ENCODE measurements at places on chromosomes 13 and 19.

DNA sequence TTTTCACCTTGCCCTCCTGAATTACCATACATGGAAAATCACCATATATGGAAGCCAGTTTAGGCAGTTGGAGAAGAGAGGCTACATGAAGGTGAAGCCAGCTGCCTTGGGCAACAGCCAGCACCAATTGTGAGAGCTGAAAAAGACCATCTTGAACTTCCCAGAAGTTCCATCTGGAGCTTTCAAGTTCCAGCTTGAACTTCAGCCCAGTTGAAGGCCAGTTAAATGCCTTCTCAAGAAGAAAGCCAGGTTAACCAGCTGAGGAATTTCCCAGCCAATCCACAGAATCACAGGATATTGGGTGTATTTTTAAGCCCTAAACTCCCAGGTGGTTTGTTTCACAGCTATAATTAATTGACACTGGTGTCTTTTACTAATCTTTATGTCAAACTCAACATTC, 713.6 kb upstream of the MIR17HG start:
- DNase-seq: no peak

- no peak for DNase-seq
Observed at GRCh38 chr19:40739030-40739839, 11.0 kb downstream of the ACTMAP start.

DNA sequence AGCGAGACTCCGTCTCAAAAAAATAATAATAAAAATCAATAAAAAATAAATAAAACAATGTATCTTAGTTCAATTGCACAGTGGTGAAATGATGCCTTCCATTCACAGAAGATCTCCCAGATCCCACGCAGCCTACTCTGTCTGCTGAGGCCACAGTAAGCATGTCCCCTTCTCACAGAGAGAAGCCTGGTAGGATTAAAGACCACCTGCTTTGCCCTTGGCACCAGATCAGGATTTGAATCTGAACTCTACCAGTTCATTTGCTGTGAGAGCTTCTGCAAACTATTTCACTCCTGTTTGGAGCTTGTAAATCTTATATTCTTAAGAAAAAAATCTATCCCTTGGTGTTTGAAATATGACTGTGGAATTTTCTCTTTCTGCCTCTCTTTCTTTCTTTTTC, 2.2 kb upstream of the SLC7A1 start:
- no peak for DNase-seq

GRCh38 chr13:97367016-97367822, 66.8 kb upstream of the RAP2A start:
- no peak for DNase-seq

DNA sequence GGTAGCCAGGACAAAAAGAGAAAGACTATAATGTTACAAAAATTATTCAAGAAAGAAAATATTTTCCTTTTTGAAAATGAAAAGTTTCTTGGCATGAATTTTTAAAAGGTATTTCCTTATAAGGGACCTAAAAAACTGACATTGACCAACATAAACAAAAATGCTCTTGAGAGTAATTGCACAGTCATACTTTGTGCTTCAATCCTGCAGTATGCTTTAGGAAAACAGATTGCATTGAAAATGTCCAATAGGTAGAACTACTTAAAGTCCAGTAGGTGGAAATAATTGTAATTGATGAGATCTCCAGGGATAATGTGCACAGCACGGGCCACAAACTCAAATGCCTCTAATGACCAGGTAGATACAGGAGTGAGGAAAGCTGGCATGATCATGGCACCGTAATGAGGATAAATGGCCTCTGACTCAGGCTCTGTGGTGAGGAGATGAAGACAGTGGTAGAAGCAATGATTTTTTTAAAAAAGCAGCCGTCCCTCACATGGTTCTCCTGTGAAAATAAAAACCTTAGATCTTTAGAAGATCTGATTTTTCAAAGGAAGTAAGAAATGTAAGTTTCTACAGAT, 278.0 kb downstream of the ITGBL1 start:
- DNase-seq: no peak

DNA sequence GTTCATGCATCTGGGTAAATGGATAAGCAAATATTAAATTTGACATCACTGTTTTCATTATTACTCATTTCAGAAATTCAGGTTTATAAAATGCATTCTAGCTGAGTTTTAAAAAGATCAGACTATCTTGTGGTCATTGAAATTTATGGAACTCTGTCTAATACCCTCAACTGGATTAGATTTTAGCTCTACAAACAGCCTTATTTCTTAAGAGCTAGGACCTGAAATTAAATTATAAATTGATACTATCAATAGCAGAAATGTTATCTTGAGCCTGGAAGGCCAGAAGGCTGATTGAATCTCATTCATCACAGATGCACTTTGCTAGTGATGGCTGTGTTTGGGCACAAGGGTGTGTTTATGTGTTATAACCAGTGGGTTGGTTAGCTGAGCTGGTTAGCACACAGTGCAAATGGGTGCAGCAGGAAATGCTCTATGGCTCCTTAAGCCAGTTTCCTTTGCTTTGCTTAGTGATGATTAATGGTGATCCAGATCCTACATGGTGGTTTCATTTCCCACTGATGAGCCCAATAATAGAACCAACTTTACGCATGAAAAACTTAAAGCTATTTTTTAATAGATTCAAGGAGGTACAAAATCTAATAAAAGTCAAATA, 310.8 kb upstream of the KLF12 start:
- DNase-seq: no peak

DNA sequence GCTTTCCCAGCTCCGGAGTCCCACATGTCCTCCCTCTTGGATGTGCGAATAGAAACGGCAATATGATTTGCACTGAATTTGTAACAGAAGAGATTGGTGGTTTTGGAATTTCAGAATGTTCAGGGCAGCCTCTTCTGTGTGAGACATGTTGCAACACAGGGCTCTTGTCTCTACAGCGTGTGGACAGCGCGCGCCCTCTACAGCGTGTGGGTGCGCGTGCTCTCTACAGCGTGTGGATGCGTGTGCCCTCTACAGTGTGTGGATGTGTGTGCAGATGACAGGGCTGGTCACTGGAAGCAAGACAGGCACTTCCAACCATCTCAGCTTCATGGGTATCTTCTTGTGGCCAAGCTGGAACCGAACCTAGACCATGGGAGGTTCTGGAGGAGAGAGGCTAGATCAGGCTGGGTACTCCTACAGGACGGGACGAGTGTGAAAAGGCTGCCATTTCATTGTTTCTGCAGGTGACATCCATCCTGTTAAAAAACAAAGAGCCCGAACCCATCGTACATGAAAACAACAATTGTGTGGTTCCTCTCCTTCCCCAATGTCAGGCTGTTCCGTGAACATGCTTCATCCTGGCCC, 78.4 kb downstream of the TEX29 start:
- DNase-seq: no peak

DNA sequence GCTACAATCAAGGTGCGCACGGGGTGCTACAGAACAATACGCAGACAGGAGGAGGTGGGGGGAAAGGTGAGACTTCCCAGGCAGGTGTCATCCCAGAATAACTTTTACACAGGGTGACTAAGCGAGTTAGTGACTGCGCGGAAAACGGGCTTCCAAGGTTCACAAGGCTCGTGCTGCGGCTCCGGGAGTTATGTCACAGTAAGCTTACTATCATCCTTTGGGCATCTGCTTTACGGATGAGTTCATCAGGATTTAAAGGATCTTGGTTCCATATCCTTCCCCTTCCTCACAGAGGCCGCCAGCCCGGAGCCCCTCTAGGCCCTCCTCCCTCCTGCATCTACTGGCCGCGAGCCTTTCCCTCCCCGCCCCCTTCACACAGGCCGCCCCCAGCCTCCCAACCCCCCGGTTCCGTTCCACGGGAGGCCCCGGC, 474 bp upstream of the IFT88 start:
- no peak for DNase-seq

DNA sequence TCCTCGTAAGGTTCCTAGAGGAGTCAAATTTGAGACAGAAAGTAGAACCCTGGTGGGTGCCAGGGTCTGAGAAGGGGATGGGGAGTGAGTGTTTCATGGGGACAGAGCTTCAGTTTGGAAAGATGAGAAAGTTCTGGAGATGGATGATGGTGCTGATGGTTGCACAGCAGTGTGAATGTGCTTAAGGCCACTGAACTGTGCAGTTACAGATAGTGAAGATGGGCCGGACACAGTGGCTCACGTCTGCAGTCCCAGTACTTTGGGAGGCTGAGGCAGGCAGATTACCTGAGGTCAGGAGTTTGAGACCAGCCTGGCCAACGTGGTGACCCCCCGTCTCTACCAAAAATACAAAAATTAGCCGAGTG, 917 bp downstream of the SPC24 start:
- no peak for DNase-seq

- no peak for DNase-seq
Observed at GRCh38 chr13:60869225-60869624, 472.2 kb downstream of the TDRD3 start.

DNA sequence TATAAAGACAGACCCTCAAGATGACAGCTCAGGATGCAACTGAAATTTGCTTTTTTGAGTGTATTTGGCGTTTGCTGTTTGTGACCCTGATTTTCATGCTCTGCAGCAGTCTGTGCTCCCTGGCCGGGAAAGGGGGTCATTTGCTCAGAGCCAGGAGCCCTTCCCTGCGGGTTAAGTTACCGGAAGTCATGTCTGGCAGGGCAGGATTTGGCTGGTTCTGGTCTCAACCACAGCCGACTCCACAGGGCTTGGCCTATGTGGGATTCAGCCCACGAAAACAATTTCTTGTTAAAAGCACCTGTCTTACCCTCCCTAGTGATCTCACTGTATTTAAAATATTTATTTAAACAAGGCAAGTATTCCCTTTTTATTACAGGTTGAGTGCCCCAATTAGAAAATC, 22.6 kb downstream of the MCF2L start:
- no peak for DNase-seq

GRCh38 chr19:38588041-38588440, 29.7 kb downstream of the MAP4K1 start:
- no peak for DNase-seq

- no peak for DNase-seq
Observed at GRCh38 chr19:31511696-31512095, 162.5 kb upstream of the TSHZ3 start.

- DNase-seq: no peak
Observed at GRCh38 chr13:101763191-101763590, 310.7 kb downstream of the ITGBL1 start.

DNA sequence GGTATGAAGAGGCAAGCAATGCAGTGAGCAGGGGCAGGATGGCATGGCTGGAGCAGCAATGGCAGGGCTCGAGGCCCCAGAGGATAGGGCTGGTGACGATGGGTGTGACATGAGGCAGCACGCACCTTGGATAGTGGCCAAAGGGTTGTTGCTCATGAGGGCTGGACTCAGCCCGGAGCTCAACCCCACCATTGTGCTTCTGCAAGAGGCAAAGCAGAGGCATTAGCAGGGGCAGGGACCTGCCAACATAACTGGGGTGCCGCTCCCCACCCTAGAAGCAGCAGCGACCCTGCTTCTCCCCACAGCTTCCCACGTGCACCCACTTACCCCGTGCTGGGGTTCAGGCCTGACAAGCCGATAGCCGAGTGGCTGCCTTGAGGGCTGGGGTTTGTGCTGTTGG, 15.8 kb downstream of the ZNF574 start:
- DNase-seq: no peak

GRCh38 chr19:28363254-28363653, 849.7 kb downstream of the UQCRFS1 start:
- no peak for DNase-seq

GRCh38 chr13:33244907-33245287, 40.7 kb downstream of the STARD13 start:
- no peak for DNase-seq

- no peak for DNase-seq
Observed at GRCh38 chr19:8504171-8504570, 1.7 kb upstream of the PRAM1 start.

GRCh38 chr13:47277774-47278173, 380.9 kb upstream of the HTR2A start:
- DNase-seq: no peak

DNA sequence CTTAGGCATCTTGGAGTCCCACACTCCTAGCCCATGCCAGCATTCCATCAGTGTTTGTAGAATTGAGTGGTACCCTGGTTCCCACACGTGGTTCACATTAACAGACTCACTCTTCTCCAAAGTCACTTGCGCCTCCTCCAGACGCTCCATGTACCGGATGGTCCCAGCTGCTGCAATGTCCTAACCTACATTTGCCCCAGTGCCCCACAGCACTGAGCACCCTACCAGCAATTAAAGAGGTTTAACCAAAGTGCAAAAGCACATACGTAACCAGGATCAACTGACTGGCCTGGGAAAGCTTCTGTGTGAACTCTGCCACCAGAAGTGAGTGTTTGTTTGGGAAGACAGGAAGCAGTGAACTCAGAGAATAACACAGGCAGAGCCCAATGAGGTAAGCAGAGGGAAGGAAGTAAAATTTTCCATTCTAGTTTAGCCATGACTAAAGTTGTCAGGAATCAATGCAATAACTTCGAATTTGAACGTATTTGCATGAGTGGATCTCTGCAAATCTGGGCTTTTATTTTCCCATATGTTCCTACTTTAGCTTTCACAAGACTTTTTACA, 7.3 kb upstream of the MEDAG start:
- no peak for DNase-seq

DNA sequence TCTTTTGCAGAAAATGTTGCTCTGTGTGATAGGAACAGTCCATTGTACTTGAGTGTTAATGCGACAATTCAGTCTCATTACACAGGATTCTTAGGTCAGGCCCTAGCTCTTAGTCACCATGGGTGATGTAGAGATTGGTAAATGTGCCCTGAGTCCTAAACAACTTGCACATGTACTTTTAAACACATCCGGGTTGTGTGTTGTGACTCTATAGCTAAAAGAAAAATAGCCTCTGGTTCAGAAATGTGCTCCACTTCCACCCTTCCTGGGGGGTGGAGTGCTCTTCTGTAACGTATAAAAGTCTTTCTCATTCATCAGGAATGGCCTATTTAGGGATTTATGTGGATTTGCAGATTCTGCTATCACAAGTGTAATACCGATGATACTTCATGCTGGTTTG, 5.2 kb downstream of the SPATA13 start:
- no peak for DNase-seq

GRCh38 chr19:47264629-47265028, 8.3 kb downstream of the CCDC9 start:
- DNase-seq: no peak

DNA sequence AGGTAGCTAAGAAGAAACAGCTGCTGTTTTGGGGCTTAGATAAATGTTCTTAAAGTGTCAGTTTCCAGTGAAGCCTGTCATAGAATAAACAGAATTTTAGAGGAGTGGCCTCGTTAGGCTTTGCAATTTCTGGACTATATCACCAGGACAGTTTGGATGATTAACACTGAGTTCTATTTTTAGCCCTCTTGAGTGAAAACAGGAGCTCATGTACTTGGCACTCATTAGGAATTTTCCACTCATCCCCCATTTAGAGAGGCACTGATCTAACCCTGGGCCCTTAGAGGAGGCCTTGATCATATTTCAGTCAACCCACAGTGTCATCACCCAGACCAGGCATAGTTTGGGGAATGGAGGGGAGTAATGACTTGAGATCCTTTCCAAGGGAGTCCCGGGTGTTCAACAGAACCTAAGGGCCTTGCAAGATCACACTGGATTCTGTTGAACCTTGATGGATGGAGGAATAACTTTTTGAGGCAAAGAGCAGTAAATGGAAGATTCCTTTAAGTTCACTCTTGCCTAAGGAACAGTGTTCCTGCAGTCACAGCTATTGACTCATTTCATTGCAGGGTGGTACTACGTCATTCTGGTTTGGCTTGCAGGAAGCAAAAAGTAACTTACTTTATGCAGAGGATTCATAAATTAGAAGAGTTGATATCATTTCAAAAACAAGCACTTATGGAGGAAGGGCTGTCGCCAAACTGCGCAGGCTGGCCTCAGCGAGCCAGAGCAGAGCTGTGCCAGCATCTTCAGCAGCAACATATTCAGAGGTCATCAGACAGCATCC, 160.2 kb downstream of the SLC7A1 start:
- DNase-seq: no peak

- no peak for DNase-seq
Observed at GRCh38 chr19:54305141-54305540, 7.8 kb downstream of the LILRA5 start.
